Left renal cortex interstitium (tissue), 4 donors: ENCODE measurements at places on chromosomes 2 and 18.

- DNase-seq = no peak
Observed at GRCh38 chr18:37297106-37297505, 268.5 kb downstream of the CELF4 start.

- peak; percentile 94 for DNase-seq
Observed at GRCh38 chr2:66434679-66435548, at the start of gene MEIS1. Gene MEIS1, plus strand, starts transcription at chr2:66435125. Its CDS starts 732 bp downstream, at chr2:66435857.

- no peak for DNase-seq
Observed at GRCh38 chr2:29275186-29275585, 160.0 kb downstream of the CLIP4 start.

DNA sequence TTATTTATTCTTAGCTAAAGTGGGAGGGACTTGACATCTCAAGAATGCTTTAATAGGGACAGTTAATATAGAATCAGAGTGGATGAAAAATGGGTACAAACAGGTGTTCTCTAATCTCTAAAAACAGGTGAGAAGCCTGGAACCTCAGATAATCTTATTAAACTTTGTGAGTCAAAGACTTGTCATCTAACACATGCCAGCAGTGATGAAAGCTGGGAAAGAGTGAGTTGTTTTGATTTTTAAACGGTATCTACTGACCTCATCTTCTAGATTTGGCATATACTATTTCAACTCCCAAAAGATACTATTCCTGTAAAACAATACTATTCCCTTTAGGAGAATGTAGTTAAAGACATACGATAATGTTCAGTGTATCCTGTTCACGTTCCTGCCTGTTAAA, 103.4 kb downstream of the CCDC141 start:
- no peak for DNase-seq

DNA sequence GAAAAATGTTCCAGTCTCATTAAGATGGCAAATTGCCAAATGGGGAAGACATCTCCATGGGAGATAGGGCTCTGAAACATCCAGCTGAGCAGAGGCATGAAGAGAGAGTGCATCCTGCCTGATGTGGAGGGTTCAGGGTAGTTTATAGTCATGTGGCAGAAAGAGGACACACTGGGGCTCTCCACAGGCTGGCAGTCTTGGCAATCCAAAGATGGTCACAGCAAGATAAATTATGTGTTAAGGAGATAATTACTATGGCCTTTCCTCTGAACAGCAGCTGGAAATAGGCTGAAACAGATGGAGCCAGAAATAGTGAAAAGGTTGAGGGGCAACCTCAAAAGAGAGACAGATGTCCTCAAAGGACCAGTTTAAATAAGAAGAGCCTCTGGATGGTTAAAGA, 97.2 kb downstream of the DCC start:
- no peak for DNase-seq

- no peak for DNase-seq
Observed at GRCh38 chr2:105114551-105114950, 76.7 kb downstream of the MRPS9 start.

DNA sequence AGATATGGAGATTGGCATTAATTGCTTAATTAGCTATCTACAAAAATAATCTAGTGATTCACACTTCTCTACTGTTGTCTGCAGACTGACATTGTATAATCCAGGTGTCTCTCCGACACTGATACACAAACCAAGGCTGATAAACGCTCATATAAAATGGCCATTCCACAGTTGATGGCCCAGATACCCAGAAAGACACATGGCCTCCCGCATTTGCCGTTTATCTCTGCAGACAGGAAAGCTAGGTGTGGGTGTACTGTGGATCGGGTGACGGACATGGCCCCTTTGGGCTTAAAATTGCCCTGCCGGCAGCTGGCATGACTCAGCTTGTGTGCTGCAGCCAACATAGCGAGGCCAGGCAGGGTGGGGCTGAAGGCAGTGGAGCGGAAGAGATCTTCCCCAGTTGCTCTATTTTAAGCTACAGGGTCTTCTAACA, 18.5 kb downstream of the PMAIP1 start:
- DNase-seq = no peak

GRCh38 chr18:58787536-58788149, 77.0 kb upstream of the ZNF532 start:
- no peak for DNase-seq

GRCh38 chr2:29213888-29214291, 98.7 kb downstream of the CLIP4 start:
- no peak for DNase-seq

DNA sequence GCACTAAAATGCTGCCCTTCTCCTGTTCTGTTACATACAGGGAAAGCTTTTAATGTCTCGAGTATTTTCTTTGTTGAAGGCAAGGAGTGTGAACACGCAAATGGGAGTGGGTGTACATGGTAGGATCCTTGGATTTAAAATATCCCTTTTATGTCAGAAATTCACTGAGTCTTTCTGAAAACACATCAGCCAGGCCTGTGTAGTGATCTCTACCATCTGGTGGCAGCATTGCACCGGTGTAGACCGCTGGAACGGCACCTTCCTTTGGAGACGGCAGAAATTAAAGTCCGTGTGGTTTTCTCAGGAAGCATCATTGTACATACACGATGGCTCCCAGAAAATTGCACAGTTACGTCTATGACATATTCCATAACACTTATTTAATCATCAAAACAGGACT, 515.8 kb downstream of the GALR1 start:
- DNase-seq = peak; percentile 23

DNA sequence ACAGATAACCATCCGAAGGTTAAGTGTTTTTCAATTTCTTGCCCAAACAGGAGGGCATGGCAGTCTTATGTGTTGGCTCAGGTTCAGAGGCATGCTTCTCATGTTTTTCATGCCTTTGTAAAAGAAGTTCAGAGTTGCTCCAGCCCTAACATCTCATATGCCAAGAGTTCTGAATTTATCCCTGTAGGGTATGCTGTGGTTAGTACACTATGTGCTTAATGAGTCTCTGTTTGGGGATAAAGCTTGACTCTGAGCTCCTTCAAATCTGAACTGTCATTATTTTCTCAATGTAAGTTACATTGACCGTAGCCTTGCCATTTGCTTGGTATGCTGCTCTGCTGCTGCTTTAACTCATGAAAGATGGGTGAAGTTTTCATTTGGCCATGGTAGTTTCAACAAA, 67.9 kb upstream of the PNPT1 start:
- DNase-seq = no peak

DNA sequence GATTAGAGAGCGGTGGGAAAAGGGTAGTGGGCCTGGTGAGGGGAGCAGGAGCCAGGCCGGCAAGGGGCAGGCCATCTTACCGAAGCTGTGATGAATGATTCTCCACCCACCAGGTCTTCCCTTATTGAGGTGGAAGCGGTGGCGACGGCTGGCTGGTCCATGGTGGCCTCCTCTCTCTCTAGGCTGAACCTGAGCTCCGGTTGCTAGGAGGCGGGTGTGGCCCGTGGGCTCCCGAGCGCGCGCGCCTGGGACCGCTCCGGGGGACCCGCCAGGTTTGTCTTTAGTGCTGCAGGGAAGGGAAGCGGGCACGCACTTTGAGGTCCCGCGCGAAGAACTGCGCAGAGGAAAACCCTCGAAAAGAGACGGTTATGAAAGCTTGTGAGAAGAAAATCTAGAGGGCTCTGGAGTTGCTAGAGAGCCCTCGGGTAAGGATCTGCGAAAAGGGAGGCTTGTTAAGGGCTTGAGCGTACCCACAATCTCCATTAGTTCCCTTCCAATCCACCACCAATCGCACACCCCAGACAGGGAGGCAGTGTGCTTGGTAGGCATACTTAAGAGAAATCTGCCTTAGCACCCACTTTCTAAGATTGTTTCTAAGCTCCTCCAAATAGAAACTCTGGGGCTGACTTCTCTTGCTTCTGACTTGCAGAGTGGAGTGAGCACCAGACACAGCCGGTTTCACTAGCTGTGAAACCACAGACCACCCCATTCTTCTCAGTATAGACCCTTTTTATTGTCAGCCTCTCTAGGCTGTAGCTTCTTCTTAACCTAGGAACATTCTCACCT, at the start of gene STPG4:
Gene STPG4, minus strand, starts transcription at position 218 of the 786 bp plus-strand sequence. Its CDS starts 57 bp downstream, at position 161.
- DNase-seq = no peak

- no peak for DNase-seq
Observed at GRCh38 chr2:240960971-240961876, 37.2 kb upstream of the SNED1 start.

DNA sequence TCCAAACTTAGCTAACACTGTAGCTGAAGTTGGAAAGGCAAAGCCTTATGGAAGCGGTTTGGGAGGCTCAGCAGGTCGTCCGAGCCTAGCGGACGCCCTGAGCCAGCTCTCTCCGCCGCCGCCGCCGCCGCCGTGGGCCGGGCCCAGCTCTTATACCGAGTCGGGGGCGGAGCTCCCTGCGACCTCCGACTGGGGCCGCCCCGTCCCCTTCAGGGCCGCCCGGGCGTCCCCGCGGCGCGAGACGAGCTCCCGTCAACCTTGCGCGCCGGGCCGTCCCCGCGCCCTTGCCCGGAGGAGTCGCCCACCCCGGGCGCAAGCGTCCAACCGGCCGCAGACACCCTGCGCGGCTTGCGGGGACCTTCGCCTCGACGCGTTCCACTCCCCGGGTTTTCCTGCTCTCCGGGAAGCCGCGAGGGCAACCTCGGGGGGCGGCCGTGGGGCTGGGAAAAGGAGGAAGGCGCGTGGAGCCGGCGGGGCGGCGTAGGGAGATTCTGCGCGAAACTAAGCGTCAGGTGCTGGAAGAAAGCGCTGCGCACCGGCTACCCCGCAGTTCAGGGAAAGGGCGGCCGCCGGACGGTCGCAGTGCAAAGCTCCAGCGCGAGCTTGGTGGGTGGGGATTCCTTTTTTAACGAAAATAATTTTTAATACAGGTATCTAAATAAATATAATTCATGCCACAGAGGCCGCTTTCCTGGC, at the start of gene SLC40A1:
Gene SLC40A1, minus strand, starts transcription at position 129 of the 696 bp plus-strand sequence. CDS start 326 bp downstream, outside the sequence.
- no peak for DNase-seq

DNA sequence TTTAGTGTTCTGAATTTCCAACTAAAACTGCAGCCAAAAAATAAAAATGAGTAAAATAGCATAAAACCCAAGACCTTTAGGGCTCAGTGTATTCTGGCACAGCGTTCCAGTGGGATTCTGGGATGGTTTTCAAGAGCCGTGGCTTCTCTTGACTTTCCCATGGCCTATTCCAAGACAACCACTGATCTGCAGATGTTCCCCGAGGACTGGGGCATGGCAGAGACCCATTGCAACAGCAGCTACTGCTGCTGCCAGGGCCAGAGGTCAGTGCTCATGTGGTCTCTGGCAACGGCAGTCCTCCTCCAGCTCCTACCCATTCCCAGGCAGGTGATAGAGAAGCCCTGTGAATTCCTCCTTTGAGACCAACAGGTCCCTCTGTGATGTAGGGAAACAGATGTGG, 26.8 kb downstream of the TNP1 start:
- DNase-seq = no peak

- DNase-seq = no peak
Observed at GRCh38 chr2:72180351-72180750, 32.7 kb upstream of the CYP26B1 start.

- DNase-seq = no peak
Observed at GRCh38 chr2:20012282-20013125, at the start of gene MATN3. Gene MATN3, minus strand, starts transcription at chr2:20012668. Its CDS starts 37 bp downstream, at chr2:20012631.

DNA sequence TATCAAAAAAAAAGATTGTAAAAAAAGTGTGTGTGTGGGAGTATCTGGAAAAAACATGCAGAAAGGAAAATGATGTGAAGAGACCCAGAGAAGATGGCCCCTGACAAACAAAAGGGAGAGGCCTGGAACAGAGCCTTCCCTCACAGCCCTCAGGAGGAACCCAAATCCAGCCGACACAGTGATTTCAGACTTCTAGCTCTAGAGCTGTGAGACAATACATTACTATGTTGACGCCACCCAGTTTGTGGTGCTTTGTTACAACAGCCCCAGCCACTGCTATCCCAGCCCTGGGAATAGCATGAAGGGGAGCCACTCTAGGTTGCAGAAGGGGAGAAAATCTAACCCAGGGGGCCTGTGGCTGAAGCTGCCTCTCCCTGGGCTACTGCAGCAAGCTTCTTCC, 59.0 kb upstream of the ZBTB7C start:
- no peak for DNase-seq

DNA sequence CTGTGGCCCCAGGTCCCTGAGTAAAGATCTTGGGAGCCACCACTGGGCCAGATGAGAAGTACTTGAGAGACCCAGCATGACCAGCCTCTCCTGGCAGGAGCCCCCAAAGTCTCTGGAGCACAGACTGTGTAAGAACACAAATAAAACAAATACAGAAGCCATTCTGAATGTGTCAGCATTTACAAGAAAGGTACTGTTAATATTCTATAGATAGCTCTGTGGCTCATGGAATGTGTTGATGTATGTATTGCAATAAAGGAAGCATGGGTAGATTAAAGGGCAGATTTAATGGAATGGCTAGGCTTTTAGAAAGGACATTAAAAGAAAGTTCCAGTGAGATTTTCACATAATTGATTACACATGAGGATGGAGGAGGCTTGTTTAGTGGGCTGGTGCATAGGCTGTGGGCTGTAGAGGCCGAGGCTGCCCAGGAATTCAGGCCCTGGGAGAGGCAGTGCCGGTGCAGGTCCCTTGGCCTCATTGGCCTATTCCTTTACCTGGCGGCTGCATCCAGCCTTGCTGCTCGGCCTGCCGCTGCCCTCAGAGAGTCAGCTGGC, 127.7 kb upstream of the DLX2 start:
- no peak for DNase-seq

GRCh38 chr18:58545338-58546296, 83.3 kb downstream of the ALPK2 start:
- DNase-seq = no peak

DNA sequence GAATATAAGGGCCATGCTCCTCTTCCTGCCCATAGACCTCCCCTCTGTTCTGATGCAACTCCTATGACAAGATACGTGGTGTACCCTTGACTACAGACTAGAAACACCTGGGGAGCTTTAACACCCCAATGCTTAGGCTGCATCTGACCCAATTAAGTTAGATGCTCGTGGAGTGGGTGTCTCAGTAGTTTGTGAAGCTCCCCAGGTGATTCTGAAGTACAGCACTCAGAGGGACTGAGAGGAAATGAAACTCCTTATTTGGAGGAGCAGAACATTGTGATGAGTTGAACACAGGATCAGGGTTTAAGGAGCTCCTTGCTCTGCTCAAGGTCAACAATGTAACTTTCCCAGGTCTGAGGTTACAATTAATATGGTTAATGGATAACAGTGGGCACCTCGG, 80.3 kb upstream of the TTC39C start:
- no peak for DNase-seq

DNA sequence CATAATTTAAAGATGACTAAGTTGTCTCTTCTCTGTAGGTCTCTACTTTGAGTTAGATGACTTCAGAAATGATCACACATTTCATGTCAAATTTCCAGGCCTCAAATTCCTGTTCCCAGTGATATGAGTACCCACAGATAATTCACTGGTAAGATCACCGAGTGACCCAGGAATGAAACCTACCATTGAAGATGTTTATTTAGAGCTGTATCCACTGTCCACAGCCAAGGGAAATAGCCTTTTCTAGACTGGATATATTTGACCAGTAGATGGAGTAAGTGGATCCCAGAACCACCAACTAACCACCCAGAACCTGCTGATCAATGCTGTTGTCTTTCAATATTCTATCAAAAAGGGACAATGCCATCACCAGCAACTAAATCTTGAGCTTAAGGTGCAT, 238.8 kb downstream of the SLC8A1 start:
- DNase-seq = no peak
